AG08396 (cell line): ENCODE measurements at places on chromosomes 4 and X.

DNA sequence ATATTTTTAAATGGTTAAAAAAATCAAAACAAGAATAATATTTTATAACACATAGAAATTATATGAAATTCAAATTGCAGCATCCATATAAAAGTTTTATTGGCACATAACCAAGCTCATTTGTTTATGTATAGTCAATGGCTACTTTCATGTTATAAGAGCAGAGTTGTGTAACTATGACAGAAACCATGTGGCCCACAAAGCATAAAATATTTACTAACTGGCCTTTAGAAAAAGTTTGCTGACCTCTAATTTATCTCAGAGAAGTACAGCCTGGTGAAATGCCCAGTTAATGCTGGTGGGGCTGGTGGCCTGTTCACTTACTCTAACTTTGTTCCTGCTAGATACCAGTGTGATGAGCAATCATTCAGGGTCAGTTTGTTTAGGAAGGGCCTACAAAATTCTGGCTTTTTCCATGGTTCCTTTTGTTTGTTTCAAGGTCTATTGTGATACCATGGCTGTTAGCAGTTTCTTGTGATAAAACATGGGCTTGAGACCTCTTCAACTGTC, 104.6 kb downstream of the PPP1R2C start:
- DNase-seq, result no peak

DNA sequence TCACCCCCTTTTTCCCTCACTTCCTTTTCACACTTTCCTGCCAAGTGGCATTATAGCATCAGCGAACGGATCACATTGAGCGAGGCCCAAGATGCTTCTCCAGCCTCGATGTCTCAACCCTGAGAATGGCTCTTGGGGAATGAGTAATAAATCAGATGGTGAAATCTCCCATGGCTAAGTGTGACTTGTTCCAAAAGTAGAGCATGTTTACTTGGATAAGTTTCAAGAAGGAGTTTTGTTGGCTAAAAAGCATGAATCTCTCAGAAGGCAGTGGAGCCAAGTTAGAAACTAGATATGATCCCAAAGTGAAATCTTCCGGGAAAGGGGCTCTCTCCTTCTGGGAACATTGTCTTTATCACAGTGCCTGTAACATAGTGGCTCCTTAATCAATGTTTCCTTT, 316.3 kb downstream of the CAMK2D start:
- peak; percentile 41 for DNase-seq

DNA sequence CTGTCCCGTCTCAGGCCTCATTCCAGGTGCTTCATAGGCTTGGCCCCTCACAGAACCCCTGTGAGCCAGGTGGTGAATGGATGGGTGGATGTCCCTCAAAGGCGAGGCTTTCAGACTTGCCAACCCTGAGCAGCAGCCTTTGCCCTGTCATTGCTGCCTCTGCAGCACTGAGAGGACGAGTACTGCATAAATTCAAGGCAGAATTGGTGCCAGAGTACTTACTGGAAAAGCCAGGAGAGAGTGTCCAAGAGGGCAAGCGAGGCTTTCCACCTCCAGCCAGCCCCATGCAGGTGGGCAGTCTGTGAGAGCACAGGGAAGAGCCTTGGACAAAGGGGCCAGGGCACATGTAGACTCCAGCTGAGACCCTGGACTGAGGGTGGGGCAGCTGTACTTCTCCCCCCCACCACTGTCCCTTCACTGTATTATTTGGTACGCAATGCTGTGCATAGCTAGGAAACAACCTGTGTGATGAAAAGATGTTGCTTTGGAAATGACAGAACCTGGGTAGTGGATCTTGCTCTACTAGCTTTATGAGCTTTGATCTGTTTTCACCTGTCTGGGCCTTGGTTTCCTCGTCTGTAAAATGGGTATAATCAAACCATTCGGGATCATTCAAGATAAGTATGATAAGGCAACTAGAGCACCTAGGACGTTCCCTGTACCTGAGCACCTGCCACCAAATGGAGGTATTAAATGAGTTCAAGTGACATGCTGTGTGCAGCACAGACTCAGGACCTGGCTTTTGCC, 224.9 kb upstream of the PSAPL1 start:
- no peak for DNase-seq

- DNase-seq, result no peak
Measured at GRCh38 chrX:23900220-23900797, 7.4 kb downstream of the APOO start.

GRCh38 chr4:52714597-52715254, 36.5 kb downstream of the ERVMER34-1 start:
- no peak for DNase-seq

DNA sequence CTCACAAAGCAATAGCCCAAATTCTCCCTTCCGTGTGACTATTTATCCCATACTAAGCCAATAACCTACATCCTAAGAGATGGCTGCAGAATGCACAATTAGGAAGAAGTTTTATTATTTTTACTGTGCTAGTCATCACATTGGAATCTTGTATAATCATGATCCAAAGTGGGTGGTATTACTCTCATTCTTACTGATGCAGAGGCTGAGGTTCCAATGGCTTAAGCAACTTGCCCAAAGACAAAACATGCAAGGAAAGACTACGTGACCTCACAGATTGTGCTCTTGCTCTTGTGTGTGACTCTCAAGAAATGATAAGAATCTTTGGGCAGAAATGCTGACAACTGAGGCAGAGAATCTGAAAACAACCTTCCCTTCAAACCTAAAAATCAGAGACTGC, 212.2 kb downstream of the LDB2 start:
- DNase-seq, result peak; percentile 77

DNA sequence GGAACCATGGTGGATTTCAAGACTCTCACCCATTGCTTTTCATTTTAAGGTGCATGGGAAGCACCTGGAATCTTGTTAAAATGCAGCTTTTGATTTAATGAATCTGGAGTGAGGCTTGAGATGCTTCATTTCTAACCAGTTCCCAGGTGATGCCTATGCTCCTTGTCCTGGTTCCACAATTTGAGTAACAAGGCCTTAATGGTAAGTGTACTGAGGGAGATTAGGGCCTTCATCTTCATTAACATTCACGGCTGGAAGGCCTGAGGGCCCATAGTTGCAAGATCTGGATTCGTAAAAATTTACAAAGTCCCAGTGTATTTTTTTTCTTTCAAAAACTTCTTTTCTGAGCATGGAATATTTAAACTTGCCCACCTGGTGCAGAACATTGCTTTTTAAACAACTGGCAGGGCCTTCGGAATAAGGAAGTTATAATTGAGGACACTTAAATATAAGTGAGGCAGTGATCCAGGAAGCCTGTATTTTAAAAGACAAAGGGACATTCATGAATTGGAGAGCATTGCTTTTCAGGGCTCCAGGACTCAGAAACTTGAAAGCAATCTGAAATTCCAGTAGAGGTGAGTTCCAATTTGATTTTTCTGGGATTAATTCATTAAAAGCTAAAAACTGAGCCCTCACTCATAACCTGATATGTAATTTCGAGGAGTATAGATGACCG, 77.8 kb downstream of the NPNT start:
- no peak for DNase-seq

DNA sequence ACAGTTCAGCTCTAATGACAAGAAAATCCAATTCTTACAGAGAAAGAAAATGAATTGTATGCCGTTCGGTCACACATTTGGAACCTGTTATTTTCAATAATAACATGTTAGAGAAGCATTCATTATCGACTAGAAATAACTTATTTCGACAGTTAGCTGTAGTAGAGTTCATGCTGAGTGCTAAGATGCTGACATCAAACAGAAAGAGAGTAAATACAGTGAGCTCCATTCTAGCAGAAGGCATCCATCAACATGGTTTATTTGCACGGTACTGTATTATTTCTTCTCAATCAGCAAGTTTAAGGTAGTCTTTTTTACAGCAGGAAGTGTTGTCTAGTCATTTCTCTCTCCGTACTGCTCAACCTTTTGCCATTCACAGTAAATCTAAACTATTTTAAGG, 732.1 kb downstream of the STIM2 start:
- no peak for DNase-seq

DNA sequence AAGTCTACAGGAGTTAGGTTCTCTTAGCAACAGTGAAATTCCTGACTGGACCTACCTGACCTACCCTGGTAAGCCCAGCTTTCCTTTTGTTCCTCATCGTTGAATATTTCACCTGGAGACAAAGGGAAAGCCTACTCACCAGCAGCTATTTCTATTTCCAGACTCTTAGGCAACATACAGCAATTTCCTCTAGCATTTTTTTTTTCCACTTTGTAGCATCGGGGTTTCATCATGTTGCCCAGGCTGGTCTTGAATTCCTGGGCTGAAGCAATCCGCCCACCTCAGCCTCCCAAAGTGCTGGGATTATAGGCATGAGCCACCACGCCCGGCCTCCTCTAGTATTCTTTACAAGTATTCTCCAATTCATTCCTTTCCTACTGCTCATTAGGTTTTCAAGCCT, 6.8 kb upstream of the S100G start:
- DNase-seq, result no peak

GRCh38 chr4:123740236-123740635, 343.6 kb downstream of the SPRY1 start:
- DNase-seq, result no peak

DNA sequence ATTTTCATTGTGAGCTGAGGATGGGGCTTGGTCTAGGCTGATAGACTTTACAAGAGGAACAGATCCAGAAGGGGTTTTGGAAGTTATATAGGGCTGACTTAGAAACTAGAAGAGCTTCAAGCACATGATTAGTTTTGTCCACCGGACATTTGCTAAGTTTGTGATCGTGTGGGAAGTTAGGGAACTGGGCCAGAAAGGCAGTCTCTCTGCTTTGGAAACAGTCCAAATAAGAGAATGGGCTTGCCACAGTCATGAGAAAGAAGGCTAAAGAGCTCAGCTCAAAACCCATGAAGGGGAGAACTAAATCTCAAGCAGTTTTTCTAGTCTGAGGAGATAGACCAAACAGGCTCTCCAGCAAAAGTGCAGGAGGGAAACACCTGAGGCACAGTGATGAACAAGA, 67.8 kb downstream of the ZNF674 start:
- DNase-seq, result no peak

GRCh38 chr4:169485086-169485485, 127.3 kb downstream of the NEK1 start:
- DNase-seq, result no peak
